Fibroblast of the conjunctiva (primary cell): ENCODE measurements at places on chromosomes 7 and 10.
A peak's percentile ranks its signal among the peaks of the same experiment; 100 is the strongest.

DNA sequence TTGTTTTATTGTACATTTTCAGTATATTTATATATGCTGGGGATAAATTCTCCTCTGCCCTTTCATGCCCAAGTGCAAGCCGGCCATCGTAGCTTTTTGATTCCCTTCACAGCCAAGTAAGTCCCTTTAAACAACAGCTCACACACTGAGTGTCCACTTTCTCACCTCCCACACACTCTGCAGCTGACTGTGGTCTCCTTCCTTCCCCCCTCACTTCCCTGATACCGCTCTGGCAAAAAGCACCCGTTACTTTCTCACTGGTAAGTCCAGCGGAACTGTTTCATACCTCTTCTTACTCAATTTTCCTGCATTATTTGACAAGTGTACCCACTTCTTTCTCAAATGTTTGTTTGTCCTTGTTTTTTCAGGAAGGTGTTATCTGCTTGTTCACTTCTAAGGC lies 35.2 kb downstream of the MGAM start:
- no peak for DNase-seq

DNA sequence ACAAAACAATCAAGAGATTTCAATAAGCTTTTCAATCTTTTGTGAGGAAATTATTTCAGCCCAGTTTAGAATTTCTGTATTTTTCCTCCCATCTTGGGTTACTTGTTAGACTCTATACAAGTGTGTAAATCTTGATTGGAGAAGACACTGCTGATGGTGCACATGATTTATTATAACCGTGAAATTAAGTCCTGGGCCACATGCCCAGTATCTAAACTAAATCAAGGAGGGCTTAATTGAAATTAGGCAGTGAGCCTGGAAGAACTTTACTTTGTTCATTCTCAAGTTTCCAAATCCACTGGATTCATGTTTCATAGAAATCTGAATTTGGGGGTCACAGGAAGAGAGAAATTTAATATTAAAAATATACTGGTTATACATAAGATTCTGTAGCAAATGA lies 44.5 kb downstream of the CSTF2T start:
- no peak for DNase-seq

GRCh38 chr7:120395526-120396019 lies 122.6 kb downstream of the KCND2 start:
- no peak for DNase-seq

DNA sequence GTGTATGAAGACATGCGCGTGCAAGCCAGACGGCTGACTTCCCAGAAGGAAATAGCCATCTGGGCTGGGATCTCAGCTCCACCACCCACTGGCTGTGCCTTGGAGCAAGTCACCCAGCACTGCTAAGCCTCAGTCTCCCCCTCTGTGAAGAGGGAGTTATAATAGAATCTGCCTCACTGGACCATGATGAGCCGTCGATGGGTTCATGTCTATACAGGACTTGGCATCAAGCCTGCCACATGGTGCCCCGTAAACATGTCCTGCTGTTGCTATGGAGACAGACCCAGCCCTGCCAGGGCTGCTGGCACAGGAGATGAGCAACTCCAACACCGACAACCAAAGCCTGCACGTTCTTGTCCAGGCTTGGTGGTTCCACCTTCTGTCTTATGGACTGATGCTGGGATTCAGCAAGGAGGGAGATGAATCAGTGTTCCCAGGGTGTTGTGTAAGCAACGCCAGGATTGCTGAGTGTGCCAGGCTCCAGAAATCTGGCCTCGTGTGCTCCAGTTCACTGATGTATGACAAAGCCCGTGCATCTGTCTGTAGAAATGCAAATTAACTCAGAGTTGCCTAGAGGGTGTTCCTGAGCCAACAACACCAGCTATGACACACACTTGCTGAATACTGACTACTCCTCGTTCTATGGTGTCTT lies 5.6 kb downstream of the GPR15LG start:
- DNase-seq, result peak; percentile 14

DNA sequence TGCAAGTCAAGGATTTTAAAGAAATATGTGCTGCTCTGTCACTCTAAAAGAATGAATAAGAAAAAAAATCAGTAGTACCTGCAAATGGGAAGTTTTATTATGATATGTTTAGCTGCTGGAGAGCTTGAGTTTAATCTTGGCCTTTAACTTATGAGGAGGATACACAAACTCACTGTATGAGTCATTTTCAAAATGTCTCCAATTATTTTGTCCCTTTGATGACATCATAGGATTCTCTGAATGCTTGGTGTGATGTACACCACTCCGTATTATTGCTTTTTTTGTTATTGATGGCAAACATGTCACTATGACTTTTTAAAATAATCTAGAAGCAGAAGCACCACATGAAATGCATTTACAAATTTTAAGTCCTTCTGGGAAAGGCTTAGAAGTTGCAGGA lies 125.8 kb downstream of the RALA start:
- no peak for DNase-seq

DNA sequence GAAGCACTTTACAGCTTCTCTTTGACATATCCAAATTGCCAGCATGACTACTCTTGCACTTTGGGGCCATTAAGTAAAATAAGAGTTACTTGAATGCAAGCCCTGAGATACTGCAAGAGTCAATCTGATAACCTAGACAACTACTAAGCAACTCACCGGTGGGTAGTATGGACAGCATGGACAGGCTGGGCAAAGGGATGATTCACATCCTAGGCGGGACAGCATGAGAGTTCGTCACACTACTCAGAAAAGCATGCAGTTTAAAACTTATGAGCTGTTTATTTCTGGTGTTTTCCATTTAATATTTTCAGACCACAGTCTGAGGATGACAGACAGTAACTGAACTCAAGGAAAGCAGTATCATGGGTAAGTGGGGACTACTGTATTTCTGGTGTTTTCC lies 84.0 kb downstream of the ORC5 start:
- no peak for DNase-seq

DNA sequence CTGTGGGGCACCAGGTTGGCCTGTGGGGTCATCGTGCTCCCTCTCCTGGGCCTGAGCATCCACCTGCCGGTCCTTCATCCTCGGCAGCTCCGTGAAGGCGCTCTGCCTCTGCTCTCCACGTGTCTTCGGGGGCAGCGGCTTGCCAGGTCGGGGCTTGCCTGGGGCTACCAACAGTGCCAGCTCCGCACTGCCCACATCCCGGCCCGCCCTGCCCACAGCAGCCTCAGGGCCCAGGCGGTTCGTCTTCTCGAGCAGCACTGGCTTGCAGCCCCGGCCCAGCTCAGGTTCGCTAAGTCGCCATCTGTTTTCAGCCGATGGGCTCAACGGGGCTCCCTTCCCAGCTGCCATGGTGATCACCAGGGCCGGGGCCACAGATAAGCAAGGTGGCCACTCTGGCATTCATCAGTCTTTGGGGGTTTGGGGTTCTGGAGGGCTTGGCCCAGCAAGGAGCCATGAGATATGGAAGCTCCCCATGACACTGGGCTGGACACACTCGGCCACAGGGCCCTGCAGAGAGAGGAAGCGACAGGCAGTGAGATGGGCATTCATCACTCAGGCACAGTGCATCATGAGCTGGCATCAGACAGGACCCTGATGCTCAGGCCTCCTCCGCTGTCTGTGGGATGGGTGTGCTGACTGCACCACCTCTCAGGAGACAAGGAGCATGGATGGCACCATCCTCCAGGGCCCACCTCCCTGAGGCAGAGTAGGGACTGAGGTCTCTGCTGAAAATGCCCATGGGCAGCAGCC lies 15.5 kb downstream of the ZNF488 start:
- no peak for DNase-seq

GRCh38 chr7:42161719-42162118 lies 75.3 kb downstream of the GLI3 start:
- DNase-seq, result no peak

DNA sequence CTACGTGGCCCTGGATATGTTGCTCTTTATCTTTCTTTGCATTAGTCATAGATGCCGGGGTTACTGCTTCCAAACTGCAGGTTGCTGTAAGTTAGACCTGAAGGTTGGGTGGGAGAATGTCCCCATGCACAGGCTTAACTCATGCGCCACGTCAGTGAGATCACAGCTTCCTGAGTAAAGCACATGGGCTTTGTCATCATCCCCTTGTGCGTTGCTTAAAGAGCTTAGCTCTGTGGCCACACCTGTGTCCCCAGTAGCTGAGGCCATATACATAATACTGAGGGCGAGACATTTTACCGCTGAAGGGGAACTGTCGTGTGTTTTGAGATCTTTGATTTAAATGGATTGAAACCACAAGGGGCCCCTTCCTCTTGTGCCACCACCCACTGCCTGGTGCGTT lies 45.8 kb upstream of the BTBD16 start:
- DNase-seq, result no peak

GRCh38 chr10:6918305-6918704 lies 338.2 kb upstream of the PRKCQ start:
- no peak for DNase-seq

DNA sequence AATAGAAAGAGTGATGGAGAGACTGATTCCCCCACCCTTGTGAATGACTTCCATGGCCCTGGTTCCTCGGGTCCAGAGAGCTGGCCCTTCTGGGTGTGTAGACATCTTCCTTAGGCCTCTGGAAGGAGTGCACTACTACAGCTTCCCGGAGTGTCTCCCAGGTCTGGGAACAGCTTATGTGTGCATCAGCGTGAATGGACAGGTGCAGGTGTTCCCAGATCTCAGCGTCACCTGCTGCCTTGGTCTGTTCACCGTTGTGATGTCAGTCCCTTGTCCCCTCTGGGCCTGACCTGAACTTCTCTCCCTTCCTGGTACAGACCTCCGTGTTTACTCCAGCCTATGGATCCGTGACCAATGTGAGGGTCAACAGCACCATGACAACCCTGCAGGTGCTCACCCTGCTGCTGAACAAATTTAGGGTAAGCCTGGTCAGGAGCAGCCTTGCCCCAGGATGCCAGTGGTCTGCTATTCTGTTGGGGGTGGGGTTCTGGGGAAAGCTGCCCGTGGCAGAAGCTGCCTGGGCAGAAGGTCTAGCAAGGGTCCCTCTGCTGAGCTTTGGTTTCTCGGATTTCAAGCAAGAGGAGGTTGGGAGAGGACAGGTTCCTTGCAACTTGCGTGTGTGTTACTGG lies 10.5 kb upstream of the DEPP1 start:
- DNase-seq, result no peak

- no peak for DNase-seq
Measured at GRCh38 chr10:98489561-98490481, 43.1 kb upstream of the HPS1 start.

- no peak for DNase-seq
Measured at GRCh38 chr7:25169683-25170082, 44.6 kb upstream of the CYCS start.

GRCh38 chr10:75801661-75802060 lies 370.2 kb downstream of the LRMDA start:
- DNase-seq, result no peak

- peak; percentile 8 for DNase-seq
Measured at GRCh38 chr10:15344876-15345285, 26.2 kb downstream of the FAM171A1 start.

GRCh38 chr10:61776615-61777266 lies 114.0 kb downstream of the CABCOCO1 start:
- DNase-seq, result no peak

- DNase-seq, result no peak
Measured at GRCh38 chr10:21261842-21262294, 263.6 kb downstream of the SKIDA1 start.

DNA sequence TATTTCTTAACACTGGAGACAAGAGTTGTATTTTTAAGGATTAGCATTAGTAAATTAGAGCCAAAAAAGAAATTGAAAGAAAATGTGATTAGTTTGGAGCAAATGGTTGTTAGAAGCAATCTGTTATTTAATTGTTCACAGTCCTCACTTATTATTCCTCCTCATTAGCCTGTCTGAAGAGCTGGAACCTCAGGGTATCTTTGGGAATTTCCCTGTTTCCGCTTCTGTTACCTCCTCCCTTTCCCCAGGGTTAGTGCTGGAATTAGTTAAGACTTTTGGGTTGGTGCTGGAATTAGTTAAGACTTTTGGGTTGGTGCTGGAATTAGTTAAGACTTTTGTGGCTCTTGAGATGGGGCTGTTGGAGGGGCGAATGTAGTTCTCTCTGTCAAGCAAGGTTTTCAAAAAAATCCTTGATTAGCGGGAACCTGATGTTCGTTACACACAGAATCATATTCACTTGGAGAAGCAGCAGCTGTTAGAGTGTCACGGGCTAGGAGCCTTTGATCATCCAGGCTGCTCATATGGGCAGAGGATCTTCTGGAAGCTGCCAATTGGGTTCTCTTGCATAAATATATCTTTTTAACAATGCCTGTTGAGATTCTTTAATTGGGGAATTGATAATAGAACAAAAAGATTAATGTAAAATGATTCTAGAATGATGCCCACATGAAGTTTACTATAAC lies 251.0 kb upstream of the NPSR1 start:
- no peak for DNase-seq

- DNase-seq, result no peak
Measured at GRCh38 chr7:38051311-38051710, 126.7 kb upstream of the STARD3NL start.
